ENCODE measurements at places on chromosomes 6 and 20.

DNA sequence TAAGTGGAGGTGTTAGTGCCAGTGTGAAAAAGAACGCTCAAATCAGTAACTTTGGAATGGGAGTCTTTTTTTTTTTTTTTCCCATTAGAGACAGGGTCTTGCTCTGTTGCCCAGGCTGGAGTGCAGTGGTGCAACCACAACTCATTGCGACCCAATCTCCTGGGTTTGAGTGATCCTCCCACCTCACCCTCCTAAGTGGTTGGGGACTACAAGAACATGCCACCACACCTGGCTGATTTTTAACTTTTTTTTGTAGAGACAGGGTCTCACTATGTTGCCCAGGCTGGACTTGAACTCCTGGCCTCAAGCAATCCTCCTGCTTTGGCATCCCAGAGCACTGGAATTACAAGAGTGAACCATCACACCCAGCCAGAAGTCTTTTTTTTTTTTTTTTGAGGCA is 19.7 kb downstream of the LATS1 start:
- DNase-seq = no peak

GRCh38 chr6:162459985-162460384 is 267.6 kb downstream of the PRKN start:
- DNase-seq = no peak

- no peak for DNase-seq
Observed at GRCh38 chr6:66418906-66419305, 711.9 kb upstream of the EYS start.

DNA sequence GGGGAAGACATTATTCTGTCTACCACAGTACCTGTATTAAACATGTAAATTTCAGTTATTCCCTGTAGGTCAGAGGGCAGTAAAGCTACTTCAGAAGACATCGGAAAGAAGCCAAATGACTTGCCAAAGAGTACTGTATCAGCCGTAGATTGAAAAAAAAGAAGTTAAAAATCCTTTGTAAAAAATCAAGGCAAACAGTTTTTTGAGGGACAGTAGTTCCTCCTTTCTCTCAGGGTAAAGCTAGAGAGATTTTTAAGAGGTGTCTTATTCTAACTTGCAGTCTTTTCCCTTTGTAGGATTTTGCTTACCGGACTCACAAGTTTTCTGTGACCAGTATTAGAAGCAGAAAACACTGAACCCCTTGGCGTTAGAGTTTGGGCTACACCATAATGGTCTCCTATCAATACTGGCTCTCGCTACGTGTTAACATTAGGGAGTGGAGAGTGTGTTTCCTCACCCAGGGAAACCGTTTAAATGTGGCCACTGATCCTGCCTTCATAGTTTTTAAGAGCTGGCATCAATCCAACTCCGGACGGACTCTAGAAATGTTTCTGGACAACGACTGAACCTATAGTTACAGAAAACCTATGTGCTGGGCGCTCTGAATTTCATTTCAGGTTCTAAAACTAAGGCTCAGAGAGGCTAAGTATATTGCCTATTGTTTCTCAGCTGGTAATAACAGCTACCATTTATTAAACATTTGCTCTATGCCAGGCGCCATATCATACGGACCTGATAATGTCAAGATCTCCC is 1.3 kb upstream of the ASXL1 start:
- DNase-seq = no peak

DNA sequence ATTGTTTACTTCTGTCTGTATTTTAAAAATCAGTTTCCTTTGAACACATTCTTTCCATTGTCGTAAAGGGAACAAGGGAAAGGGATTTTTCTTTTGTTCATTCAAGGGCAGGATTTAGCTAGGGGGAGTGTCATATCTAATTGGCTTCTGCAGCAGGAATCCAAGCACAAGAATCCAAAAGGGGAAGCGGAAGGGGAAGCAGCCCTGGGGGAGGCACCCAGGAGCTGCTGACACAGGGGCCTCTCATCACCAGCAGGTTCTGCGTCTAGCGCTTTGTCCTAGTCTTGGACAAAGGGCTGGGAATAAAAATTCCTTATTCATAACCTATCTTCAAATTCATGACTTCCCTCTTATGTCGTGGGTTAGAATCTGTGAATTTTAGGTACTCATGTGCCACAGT is 13.7 kb downstream of the RIPK1 start:
- no peak for DNase-seq
